ENCODE measurements at places on chromosomes 3 and 15. TPM values are rescaled to one million over a fixed set of nuclear protein-coding genes. Genes with fewer than 3 reads are reported as not detected.

DNA sequence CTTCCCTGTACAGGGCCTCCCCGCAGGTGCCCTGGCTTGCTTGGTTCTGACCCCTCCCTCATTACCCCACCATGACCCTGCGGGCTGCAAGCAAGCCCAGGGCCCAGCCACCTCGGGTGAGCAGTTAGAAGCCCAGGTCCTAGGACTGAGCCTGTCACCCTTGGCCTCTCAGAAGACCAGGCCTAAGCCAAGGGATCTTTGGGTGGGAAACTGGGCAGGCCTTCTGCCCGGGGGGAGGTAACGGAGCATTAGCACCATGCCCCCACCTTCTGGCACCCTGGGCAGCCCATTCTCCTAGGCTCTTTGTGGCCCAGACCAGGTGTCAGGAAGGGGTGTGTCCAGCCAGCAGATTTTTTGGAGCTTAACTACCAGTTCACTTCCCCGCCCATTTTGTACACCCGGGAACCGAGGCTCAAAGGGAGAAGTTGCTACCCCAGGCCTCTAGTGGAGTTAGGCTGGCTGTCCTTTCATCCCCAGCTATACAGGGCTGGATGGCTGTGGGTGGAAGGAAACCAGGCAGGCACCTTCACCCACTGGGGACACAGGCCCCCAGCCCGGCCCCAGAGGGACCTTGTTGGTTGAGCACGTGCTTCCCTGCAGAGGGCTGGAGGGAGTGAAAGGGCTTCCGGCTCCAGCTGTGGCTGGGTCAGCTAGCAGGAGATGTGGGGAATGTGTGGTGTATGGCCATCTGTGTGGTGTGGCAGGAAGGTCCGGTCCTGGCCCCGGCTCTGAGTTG is 1.4 kb downstream of the CSK start:
- H3K36me3 ChIP-seq, result peaks cover 23% of the 10 kb centered on the region
- peak overlapping the region; percentile 85 for H3K4me3 ChIP-seq
- H3K27me3 ChIP-seq, result peaks cover 14% of the 10 kb centered on the region
- peak; percentile 35 for DNase-seq
- H3K27ac ChIP-seq, result peak overlapping the region; percentile 56

The FGD5 gene
- total RNA-seq, result not detected

DNA sequence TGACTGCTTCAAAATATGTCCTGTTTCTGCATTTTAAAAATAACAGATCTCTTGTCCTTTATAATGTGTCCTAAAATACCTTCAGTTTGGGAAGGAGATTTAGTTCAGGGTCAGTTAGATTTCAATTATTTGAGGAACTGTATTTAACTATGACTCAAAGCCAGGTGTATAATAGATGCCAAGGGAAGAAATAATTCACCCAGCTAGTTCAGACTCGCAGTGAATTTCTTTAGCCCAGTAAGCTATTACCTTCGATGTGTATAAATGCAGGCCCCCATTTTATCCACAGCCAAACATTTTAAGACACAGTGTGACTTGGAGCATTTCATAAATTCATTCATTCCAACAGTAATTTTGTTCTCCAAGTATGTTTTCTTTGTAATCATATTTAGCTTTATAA is 458.0 kb downstream of the ZNF385D start:
- H3K4me3 ChIP-seq, result no peak overlapping the region
- H3K36me3 ChIP-seq, result no peaks in the 10 kb centered on the region
- no peak for DNase-seq
- no peaks in the 10 kb centered on the region for H3K27me3 ChIP-seq
- peaks cover 9% of the 10 kb centered on the region for H3K4me1 ChIP-seq

DNA sequence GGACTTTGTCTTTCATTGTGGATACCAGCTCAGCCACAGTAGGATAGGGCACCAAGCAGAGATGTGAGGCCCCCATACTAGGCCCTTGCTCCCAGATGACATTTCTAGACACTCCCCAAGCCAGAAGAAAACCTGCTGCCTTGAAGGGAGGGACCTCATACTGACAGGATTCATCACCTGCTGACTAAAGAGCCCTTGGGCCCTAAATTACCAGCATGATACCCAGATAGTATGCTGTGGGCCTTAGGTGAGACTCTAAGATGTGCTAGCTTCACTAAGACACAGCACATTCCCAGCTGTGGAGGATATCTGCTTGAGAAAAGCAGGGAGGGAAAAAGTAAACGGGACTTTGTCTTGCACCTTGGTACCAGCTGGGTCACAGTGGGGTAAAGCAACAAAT is 324.0 kb downstream of the TBL1XR1 start:
- no peak overlapping the region for H3K27ac ChIP-seq
- H3K27me3 ChIP-seq, result no peaks in the 10 kb centered on the region
- no peak for DNase-seq
- H3K4me1 ChIP-seq, result peaks cover 13% of the 10 kb centered on the region
- peaks cover 3% of the 10 kb centered on the region for H3K36me3 ChIP-seq

- H3K36me3 ChIP-seq, result no peaks in the 10 kb centered on the region
- peak overlapping the region; percentile 75 for H3K27ac ChIP-seq
- no peaks in the 10 kb centered on the region for H3K27me3 ChIP-seq
- peak overlapping the region; percentile 50 for H3K4me3 ChIP-seq
- peaks cover 24% of the 10 kb centered on the region for H3K4me1 ChIP-seq
Observed at GRCh38 chr3:99825004-99825640, 7.5 kb downstream of the CMSS1 start.

- peaks cover 13% of the 10 kb centered on the region for H3K4me1 ChIP-seq
- H3K27ac ChIP-seq, result no peak overlapping the region
- DNase-seq, result peak; percentile 47
- no peaks in the 10 kb centered on the region for H3K36me3 ChIP-seq
- peaks cover 86% of the 10 kb centered on the region for H3K27me3 ChIP-seq
- H3K4me3 ChIP-seq, result no peak overlapping the region
Observed at GRCh38 chr3:133962849-133963248, 66.9 kb downstream of the SLCO2A1 start.

DNA sequence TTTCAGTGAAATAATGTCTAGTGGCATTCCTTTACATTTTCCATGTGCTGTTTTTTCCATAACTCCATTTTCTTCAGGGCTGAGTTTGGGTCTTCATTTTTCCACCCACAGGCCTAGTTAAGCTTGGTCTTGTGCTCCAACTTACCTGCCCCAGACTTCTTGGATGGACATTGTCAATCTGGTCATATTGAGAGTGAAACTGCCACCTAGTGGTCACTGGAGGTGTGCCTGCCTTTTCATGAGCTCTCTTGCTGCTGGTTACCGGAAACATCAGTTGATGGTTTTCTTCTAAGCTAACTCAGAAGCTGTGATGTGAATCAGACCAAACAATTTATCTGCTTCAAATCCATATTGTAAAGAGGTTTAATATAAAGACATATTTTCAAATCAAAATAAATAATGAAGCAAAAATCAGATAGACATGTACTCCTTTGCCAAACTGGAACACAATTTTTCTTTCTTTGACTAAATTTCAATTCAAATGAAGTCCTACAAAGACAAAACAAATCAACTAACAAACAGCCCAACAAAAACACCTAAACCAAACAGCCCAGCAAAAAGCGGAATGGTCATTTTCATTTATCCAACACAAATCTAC is 135.1 kb upstream of the RASGRP1 start:
- H3K27ac ChIP-seq, result no peak overlapping the region
- peak; percentile 63 for DNase-seq
- H3K4me1 ChIP-seq, result no peaks in the 10 kb centered on the region
- no peaks in the 10 kb centered on the region for H3K36me3 ChIP-seq
- no peaks in the 10 kb centered on the region for H3K27me3 ChIP-seq

- H3K27ac ChIP-seq, result no peak overlapping the region
- no peak overlapping the region for H3K4me3 ChIP-seq
- H3K27me3 ChIP-seq, result peaks cover 100% of the 10 kb centered on the region
- DNase-seq, result no peak
- no peaks in the 10 kb centered on the region for H3K4me1 ChIP-seq
Observed at GRCh38 chr15:61725251-61725650, 335.0 kb downstream of the VPS13C start.

The MCCC1 gene
- total RNA-seq, result 87.5 TPM

The CYP8B1 gene
- total RNA-seq, result not detected

The CNBP gene
- total RNA-seq, result 355 TPM

DNA sequence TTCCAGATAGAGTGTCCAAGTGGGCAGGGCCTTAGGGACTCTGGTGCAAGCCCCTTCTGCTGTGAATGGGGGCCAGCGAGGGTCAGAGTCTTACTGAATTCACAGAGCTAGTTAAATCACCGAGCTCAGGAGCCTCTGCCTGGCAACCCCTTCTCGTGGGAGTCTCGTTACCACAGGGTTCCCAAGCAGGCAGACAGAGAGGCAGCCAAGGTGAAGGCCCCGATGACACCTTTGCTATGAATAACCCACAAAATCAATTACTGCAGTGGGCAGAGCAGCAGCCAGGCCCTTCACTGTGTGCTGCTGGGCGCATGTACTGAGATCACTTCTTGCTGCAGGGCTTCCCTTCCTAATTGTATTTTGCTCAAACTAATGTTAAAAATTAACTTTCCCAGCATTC is 56.9 kb downstream of the SPSB4 start:
- H3K27ac ChIP-seq, result no peak overlapping the region
- H3K36me3 ChIP-seq, result no peaks in the 10 kb centered on the region
- H3K27me3 ChIP-seq, result peaks cover 44% of the 10 kb centered on the region
- no peaks in the 10 kb centered on the region for H3K4me1 ChIP-seq
- DNase-seq, result no peak

- H3K27me3 ChIP-seq, result no peaks in the 10 kb centered on the region
- no peaks in the 10 kb centered on the region for H3K36me3 ChIP-seq
- peaks cover 4% of the 10 kb centered on the region for H3K4me1 ChIP-seq
- H3K27ac ChIP-seq, result no peak overlapping the region
- H3K4me3 ChIP-seq, result no peak overlapping the region
Observed at GRCh38 chr3:144437989-144438388, 466.4 kb downstream of the DIPK2A start.

The GOLGA6B gene
- 0.61 TPM for total RNA-seq

DNA sequence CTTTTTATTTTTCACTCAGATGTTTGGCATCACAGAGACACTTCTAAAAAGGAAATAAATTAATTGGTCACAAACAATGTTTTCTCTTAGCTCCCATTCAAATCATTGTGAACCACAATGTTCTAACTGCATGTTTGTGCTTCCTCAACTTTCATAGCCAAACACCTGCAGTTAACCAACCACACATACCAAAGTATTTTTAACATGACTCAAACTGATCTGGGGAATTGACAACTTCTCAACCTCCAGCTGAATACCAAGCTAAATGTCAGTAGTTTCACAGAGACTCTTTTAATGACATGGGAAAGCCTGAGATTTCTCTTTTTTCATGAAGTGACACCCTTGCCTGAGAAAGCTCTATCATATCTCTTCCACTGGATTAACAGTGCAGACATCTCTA is 217.9 kb upstream of the MME start:
- no peaks in the 10 kb centered on the region for H3K27me3 ChIP-seq
- no peak overlapping the region for H3K27ac ChIP-seq
- no peak overlapping the region for H3K4me3 ChIP-seq
- no peak for DNase-seq

DNA sequence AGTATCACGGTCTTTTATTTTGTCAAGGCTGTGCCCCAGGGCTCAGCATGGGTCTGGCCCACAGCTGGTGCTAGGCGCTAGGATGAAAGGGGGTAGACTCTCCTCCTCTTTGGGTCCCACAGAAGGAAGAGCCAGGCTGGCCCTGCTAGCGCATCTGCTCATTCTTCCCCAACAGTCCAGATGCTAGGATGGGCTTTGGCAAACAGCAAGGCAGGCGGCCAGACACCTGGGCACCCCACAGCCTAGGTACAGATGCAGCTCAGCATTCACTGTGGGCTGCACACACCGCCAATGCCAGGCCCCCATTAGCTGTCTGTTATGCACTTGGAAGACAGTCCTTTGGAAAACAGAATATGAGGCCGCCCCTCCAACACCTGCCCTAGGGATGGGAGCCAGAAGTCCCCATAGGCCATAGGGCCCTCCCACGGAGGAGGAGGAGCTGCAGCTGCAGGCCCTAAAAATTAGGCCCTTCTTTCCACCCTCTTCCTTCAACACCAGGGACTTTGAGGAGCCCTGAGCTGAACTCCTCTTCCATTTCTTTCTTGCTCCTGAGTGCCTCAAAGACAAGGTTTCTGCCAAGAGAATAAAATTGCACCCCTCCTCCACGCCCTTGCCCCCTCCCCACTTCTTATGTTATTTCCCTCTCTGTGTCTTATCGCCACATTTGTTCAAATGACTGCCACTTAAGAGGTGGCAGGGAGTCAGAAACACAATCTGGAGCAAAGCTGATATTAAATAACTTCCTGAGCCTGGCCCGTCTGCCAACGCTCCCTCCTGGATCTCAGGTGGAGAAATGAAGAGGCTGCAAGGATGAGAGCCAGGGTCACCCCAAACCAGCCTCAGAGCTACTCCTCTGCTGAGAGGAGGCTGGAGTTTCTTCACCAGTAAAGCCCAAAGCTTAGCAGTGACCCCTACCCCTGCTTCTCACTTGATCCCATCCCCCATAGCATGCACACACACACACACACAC is 13.7 kb downstream of the NTRK3 start:
- no peak overlapping the region for H3K4me3 ChIP-seq
- DNase-seq, result no peak
- H3K36me3 ChIP-seq, result peaks cover 6% of the 10 kb centered on the region
- no peak overlapping the region for H3K27ac ChIP-seq

GRCh38 chr15:70964058-70964457 is 71.4 kb downstream of the LRRC49 start:
- H3K27me3 ChIP-seq, result no peaks in the 10 kb centered on the region
- H3K4me1 ChIP-seq, result no peaks in the 10 kb centered on the region
- no peak overlapping the region for H3K4me3 ChIP-seq
- H3K27ac ChIP-seq, result no peak overlapping the region

GRCh38 chr3:8555113-8555661 is 53.6 kb downstream of the LMCD1 start:
- H3K4me1 ChIP-seq, result no peaks in the 10 kb centered on the region
- no peak overlapping the region for H3K4me3 ChIP-seq
- no peaks in the 10 kb centered on the region for H3K36me3 ChIP-seq
- H3K27ac ChIP-seq, result no peak overlapping the region
- no peaks in the 10 kb centered on the region for H3K27me3 ChIP-seq
- DNase-seq, result no peak

GRCh38 chr3:101862416-101863165 is 13.3 kb downstream of the NFKBIZ start:
- H3K4me1 ChIP-seq, result peaks cover 45% of the 10 kb centered on the region
- peak overlapping the region; percentile 59 for H3K4me3 ChIP-seq
- H3K27ac ChIP-seq, result peak overlapping the region; percentile 98
- no peak for DNase-seq
- H3K36me3 ChIP-seq, result peaks cover 88% of the 10 kb centered on the region
- no peaks in the 10 kb centered on the region for H3K27me3 ChIP-seq

The HESX1 gene
- 0.91 TPM for total RNA-seq

DNA sequence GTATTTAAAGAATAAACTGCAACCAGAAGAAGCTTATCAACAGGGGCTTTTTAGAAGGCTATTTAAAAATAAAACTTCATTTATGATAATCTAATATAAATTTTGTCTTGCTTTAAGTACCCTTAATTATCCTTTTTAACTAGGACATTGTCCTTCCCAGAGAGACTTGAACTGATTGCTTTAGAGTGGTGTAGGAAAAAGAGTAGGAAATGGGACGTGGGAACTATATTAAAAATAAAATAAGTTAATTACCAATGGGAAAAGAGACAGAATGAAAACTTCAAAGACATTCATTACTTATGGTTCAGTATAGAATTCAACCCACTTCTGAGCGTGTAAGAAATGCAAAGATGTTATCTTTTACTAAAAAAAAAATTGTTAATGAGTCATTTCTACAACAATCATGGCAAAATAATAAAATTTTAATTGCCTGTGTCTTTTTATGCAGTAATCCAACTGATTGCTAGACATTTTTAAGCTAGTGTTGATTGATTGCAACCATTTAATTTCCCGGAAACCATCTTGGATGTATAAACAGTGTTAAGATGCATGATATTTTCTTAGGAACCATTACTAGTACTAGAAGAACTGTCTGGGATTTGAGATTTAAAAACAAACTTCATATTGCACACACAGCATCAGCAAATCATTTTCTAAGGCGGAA is 298.8 kb upstream of the UMPS start:
- H3K27me3 ChIP-seq, result peaks cover 20% of the 10 kb centered on the region
- no peak overlapping the region for H3K27ac ChIP-seq
- no peak for DNase-seq
- peaks cover 14% of the 10 kb centered on the region for H3K4me1 ChIP-seq
- H3K4me3 ChIP-seq, result no peak overlapping the region

The GOLGA6D gene
- 0.27 TPM for total RNA-seq
